ENCODE measurements at places on chromosomes 13 and 19.

GRCh38 chr13:65784088-65784816, 1445.9 kb downstream of the PCDH9 start:
- no peak for DNase-seq

DNA sequence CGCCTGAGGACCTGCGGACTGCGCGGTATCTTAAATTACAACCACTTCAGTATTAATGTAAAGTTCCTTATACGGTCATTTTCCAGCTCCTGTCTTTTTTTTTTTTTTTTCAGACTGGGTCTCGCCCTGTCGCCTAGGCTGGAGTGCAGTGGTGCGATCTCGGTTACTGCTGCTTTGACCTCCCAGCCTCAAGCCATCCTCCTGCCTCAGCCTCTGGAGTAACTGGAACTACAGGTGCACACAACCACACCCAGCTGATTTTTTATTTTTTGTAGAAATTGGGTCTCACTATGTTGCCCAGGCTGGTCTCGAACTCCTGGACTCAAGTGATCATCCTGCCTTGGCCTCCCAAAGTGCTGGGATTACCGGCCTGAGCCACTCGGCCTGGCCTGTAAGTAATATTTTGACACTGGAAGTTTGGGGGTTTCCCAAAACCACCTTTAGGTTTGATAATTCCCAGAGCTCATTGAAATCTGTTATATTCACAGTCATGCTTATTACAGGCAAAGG, 406 bp upstream of the EID2B start:
- DNase-seq: no peak

DNA sequence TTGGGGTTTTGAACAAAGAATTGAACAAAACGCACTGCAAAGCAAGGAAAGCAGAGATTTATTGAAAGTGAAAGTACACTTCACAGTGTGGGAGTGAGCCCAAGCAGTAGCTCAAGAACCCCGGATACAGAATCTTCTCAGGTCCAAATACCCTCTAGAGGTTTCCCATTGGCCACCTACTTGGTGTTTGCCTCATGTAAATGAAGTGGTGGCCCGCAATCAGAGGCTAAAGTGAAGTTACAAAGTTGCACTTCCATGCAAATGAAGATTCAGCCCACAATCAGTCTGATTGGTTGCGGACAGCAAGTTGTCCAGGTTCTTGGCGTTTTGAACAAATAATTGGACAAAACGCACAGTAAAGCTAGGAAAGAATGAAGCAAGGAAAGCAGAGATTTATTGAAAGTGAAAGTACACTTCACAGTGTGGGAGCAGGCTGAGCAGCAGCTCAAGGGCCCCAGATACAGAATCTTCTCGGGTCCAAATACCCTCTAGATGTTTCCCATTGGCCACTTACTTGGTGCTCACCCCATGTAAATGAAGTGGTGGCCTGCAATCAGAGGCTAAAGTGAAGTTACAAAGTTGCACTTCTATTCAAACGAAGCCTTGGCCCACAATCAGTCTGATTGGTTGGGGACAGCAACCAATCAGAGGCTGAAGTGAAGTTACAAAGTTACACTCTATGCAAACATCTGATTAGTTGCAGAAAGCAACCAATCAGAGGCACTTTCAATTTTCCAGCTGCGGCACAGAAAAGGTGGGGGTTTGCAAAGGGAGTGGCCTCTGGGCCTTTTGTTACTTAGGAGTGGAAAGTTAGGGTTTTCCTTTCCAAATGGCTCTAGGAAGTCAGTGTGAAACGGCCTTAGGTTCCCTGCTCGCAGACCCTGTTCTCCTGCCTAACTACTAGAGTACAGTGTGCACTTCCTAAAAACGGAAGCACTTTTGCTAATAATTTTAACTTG, 4.8 kb upstream of the TM9SF2 start:
- DNase-seq: no peak

GRCh38 chr13:64909184-64909583, 2321.0 kb downstream of the PCDH9 start:
- DNase-seq: no peak

DNA sequence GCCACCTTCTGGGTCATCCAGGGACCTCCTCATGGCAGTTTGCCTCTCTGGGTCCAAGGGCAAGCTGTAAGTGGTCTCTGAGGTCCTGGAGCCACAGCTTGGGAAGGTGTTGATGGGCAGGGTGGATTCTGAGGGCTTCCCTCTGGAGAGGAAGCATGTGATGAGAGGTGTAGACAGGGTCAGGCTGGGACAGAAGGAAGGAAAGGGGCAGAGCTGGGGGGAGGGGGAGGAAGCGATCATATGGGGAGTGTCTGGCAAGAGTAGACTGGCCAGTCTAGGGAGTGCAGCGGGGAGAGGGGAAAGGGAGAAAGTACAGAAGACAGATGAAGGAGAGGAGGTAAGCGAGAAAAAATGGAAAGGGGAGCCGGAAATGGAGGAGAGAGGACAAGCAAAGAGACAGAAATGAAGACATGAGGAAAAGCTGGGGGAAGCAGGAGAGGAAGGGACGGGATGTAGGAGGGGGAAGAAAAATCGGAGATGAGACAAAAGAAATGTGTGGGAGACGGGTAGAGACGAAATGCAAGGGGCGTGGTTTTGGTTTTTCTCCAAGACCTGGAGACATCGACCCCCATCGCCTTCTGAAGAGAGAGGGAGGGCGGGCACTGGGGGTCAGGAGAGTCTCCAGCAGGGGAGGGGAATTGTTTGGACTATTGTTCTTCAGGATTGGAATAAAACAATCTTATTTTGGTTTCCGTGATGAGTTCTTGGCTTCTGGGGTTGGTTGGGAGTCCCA, 26.6 kb downstream of the ZSWIM9 start:
- no peak for DNase-seq

DNA sequence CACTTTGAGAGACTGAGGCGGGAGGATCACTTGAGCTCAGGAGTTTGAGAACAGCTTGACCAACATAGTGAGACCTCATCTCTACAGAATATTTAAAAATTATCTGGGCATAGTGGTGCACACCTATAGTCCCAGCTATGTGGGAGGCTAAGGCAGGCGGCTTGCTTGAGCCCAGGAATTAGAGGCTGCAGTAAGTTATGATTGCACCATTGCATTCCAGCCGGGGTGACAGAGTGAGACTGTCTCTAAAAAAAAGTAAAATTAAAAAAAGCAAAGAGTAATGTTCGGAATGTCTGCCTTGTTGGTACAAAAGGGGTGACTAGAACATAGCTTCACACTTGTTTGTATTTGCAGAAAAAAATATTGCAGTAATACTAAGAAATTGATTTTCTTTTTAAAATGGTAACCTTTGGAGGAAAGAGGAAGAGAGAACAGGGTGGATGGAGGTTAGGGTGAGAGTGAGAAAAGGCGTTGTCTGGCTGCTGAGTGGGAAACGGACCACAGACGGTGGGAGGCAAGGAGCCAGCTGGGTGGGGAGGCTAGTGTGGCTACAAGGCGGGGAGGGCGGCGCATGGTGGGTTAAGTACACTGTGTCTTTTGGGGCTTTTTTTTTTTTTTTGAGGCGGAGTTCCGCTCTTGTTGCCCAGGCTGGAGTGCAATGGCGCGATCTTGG, 10.2 kb downstream of the PPP1R14A start:
- peak; percentile 45 for DNase-seq

DNA sequence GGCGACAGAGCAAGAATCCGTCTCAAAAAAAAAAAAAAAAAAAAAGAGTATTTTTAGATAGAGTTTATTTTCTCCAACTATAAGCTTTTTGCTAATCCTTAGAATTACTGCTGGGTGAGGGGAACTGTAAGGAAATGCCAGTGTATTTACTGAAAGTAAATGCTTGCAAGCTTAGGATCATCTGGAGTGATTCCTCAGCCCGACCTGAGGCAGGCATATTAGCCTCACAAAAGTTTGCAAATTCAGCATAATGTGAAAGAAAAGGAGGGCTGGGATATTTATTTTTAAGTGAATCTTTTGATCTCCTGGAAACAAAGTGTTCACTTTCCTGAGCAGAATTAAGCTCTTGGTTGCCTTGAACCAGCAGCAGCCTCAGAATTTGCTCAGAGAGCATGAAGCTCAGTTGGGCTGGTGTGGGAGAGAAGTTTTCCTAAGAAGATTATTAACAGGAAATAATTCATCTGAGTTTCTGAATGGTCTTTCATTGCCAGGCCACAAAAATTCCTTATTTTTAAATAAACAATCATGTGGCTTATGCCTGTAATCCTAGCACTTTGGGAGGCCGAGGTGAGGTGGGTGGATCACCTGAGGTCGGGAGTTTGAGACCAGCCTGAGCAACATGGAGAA, 24.7 kb upstream of the SPATA13 start:
- peak; percentile 71 for DNase-seq
